NCI-H524 treated with DMSO at 0.1 percent for 48 hours (cell line): ENCODE measurements at places on chromosomes 5 and 9.

DNA sequence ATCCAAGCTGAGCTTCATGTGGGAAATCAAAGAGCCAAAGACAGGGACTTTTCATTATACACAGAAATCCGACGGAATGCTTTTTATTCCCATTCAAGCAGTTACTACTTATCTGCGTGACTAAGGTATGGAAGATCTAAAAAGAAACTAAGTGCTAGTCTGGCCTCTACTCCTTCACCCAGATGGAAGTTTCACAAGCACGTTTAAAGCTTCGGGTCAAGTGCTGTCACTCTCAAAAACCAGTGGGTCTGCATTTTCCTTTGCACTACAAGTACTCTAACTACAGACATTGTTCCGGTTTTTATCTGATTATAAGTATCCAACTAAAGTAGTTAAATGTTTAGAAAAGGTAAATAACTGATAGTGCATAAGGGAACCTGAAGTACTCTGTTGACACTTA lies 13.7 kb upstream of the MTAP start:
- no peak for DNase-seq

DNA sequence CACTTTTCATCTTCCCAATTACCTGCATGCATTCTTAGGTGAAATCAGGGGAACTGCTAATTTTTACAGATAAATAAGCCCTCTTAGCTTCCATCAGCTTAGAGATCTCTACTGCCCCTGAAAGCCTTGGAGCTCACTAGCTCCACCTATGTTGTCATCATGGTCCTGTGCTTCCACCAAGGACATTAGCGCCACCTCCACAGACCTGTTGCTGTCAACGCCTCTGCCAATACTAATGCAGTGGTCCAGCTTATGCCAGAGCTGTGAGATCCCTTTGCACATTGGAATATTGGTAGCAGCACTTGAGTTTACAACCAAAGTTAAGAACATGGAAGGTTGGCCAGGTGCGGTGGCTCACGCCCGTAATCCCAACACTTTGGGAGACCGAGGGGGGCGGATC lies 7.7 kb upstream of the SHISAL2B start:
- no peak for DNase-seq

GRCh38 chr9:121073038-121073437 lies 1.7 kb upstream of the CNTRL start:
- DNase-seq = no peak

DNA sequence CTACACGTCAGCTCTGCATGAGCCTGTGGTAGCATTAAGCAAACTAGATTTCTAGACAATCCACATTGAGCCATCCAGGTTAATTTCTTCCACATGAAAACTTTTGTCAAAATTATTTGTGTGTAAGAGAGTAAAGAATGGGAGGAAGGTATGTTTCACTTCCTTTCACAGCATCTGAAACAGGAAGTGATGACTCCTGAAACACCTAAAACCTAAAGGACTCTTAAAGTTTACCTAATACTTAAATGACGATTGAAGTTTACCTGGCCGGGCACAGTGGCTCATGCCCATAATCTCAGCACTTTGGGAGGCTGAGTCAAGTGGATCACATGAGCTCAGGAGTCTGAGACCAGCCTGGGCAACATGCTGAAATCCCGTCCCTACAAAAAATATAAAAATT lies 223.8 kb downstream of the CEMIP2 start:
- DNase-seq = no peak

DNA sequence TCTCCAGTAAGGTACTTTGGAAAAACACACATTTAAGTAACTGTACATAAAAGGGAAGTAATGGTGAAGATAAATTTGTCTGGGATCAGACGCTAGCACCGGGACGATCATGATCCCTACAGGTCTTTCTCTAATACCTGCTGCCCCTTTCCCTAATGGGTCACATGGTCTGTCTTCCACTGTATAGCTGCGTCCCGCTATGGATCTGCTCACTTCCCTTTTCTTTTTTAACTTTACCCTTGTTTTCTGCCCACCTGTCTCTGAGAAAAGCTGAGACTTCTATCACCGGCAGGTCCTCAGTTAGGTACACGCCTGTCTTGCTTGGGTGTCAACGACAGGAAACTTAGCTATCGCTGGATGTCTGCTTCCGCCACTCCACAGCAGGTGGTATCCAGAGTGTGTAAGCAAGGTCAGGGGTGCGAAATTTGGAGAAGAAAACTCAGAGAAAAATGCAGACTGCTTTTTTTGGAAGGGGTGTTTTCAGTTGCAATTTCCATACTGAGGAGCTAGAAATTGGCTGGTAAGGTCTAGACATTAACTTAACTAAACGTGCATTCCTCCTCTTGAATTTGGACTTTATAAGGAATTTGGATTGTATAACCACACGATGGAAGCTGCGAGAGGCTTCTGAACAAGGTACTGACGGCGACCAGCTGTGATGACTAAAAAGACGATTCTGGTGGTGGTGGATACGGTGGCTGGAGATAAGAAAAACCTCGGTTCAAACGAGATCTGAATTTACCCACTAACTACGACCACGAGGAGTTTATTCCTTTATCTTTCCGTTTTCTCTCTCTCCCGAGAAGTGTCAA lies 1.1 kb upstream of the ICE1 start:
- no peak for DNase-seq

DNA sequence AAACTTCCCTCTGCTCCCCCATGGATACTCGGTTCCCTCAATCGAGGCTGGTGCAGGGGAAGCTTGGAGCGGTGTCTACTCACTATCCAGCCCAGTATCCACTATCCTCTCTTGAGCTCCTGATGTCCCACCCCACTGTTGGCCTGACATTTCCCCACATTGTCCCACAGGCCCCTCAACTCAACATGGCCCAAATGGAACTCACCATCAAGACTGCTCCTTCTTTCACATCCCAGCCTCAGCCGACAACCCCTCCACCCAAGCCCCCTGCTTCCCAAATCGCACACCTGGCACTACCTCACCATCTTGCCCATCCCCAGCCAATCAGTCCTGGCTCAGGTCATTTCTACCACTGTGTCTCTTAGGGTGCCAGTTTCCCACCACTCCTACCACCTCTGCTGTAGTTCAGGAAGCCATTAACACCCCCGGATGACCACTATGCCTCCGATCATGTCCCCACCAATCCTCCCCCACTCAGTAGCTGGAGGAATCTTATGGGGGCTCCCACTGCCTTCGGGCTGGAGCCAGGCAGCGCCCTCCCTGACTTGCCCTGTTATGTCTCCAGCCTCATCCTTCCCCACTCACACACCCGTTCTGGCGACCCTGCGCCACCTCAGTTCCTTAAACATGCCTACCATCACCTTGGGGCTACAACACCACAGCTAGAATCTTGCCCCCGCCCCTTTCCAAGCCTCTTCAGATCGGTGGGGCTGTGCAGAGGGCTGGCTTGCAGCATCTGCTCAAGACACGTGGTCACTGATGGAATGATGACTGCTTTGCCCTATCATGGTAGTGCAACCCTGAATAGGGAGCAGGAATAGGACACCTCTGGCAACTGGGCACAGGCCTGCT lies 273.6 kb downstream of the FSTL4 start:
- DNase-seq = no peak

GRCh38 chr5:96726802-96727201 lies 64.6 kb downstream of the CAST start:
- DNase-seq = no peak

DNA sequence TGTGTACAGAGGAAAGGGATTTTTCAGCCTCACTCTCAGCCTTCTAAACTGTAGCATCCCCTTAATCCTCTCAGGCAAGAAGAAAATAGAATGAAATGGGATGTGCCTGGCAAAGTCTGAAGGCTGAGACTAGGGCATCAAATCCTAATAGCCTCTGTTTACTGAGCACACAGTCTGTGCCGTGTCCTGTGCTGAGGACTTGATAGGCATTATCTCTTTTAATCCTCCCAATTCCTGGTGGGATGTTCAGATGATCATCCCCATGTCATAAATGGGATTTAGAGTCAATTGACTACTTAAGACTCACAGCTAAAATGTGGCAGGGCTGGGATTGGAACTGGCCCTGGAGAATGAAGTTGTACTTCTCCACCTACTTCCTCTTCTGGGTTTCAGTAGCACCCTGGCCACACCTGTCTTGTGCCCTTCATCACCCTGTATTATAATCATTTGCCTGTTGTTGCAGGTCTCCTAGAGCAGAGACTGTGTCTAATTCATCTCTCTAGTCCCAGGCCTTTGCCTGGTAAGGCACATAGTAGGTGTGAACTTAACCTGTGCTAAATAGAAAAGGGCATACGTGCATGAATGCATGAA lies 81.0 kb downstream of the WWC1 start:
- no peak for DNase-seq

DNA sequence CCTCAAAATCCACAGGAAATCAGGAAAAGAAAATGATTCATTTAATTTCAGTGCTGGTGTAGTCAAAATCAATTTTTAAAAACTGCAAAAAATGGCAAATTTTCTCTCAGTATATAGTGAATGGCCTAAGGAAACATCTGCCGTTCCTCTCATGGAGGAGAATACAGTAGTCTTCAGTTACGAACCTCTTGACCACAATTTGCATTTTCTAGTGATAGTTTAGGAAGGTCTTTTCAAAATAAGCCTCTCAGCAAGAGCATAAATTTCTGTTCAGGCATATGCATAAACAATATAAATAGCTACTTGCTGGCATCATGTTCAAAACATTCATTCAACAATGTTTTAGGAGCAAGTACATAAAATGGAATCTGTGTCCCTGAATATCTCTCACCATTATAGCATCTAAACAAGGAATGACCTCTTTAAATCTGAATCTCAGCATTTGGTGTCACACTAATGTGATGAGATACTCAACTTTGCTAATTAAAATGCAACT lies 33.5 kb downstream of the HAPLN1 start:
- DNase-seq = no peak

- no peak for DNase-seq
Observed at GRCh38 chr9:6943293-6943692, 185.5 kb downstream of the KDM4C start.

DNA sequence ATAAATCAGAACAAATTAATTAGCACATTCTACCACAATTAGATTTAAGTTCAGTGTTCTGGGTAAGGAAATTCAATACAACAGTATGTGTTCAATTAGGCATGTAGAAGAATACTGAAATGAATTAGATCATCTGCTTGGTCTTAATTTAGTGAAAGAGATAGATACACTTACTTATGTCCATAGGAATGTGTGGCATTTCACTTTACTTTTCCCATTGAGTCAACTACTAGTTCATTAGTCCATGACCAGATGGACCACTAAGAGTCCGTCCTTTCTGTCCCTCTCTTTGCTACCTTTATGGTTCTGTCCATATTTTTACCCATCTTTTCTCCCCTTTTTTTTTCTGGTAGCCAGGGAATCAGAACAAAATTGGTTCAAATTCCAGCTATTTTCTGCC lies 276.9 kb downstream of the OSTF1 start:
- no peak for DNase-seq

DNA sequence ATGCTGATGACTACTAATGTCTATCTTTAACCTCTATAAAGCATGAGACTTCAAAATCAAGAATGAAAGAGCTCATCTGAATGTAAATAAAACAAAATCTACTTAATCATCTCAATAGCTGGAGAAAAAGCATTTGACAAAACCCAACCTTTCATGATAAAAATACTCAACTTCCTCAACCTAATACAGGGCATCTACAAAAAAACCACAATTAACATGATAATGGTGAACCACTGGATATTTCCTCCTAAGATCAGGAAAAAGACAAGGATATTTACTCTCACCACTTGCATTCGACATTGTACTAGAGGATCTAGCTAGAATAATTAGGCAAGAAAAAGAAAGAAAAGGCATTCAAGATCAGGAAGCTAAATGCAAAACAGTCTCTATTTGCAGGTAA lies 49.3 kb downstream of the FAM169A start:
- DNase-seq = no peak

DNA sequence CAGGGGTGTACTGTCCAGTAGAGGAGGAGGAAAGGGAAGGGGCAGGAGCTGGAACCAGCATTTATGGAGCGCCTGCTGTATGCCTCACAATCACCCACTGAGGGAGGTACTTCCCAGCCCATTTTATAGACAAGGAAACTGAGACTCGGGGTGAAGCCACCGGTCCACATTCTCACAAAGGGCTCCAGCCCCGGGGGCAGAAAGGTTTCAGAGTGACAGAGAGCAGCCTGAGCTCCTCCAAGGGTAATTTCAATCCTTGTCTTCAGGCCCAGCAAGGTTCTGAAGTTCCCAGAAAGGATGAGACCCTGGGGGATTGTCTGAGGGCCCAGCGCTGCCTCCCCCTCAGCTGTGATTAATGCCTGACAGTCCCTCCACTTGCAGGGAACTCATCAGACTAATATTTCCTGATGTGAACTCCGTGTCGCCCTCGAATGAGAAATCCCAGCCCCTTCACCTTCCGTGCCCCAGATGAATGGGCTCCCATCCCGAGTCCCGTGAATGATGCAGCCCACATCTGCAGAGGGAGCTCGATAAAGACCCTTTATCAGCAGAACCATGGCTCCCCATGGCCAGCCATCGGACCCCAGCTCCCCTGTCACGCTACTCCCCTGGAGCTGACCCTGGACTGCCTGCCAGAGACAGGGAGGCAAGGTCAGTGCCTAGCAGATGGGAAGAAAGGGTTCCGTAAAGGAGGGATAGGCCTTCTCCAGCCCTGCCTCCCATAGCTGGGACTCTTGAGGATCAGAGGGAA lies 32.1 kb upstream of the MVB12B start:
- DNase-seq = no peak

GRCh38 chr5:128121651-128122050 lies 38.1 kb downstream of the SLC12A2 start:
- DNase-seq = no peak

DNA sequence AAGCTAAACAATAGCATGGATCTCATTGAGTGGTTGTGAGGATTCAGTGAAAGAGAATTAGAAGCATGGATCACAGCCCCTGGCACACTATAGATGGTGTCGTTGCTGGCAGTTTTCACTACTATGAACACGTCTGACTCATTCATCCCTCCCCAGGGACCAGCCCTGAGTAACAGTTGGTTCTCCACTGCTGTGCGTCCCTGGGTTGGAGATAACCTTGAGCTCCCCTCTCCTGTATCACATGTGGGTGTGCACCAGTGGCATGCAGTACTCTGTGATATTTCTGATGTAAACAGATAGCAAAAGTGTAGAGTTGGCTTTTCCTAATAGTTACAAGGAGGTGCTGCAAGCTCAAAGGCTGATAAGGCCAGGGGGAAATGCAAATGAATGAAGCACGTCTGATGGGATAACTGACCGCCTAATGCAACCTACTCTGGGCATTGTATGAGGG lies 8.8 kb upstream of the LCP2 start:
- no peak for DNase-seq

- peak; percentile 6 for DNase-seq
Observed at GRCh38 chr5:97297063-97297703, 114.1 kb upstream of the RIOK2 start.

DNA sequence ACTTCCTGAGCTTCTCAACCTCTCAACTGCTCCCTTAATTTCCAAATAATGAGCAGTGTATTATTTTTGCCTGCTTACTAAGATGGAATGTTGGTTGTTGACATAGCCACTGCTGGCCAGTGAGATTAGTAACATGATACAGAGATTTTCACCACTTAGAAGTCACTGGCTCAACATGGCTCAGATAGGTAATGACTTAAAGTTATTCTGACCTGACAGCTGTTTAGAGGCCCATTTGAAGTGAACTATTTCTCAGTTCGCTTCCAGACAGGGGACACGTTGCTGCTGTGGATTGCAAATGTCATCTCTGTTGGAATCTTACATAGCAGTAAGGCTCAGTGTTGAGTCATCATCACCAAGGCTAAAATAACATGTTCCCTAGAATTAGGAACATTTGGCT lies 490.2 kb downstream of the TLE4 start:
- DNase-seq = peak; percentile 37
